ENCODE measurements at places on chromosomes 1 and 21.

DNA sequence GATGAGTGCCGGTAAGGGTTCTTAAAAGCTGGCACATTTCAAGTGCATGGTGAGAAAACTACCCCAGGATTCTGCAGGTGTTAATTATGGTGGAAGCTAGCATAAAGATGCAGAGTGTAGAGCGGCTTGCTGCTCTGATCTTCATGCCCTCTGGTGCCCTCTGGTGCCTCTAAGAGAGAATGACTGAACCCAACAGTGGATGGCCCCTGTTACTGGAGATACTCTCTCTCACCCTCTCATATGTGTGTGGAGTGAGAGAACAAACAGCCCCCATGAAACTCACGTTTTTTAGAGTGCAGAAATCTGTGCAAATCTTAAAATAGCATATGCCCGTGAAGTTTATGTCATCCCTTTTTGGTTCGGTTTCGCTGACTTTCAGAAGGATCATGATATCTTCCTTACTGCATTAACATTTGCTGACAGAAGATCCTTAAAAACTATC, 90.0 kb downstream of the GRIK1 start:
- DNase-seq: peak; percentile 15

DNA sequence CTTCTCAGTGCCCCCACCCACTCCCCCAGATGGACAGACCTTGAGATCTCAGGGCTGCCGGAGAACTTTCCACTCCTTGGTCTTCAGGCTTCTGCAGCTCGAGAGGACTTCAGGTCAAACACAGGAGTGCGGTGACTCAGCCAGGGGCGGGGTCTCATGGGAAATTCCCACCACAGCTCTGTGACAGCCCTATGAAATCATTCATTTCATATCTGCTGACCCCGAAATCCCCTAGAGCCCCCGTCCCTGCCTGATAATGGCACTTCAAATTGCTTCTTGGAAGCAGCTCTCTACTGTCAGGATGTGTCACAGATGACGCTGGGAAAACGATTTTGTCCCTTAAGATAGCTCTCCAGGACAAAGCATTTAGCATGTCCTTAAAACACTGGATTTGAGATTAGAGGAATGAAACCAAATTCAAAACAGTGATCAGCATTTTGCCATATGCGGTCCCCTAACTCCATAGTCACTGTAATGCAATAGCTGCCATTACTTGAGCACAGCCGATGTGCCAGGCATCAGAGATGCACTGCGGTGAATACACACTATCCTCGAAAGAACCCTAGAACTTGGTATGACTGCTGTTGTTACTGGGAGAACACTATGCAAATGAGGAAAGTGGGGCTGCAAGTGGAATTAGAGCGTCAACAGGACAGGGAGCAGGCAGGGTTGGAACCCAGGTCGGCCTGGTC, at the start of gene TNFRSF9:
Gene TNFRSF9, minus strand, starts transcription at position 95 of the 692 bp plus-strand sequence. CDS start 845 bp downstream, outside the sequence.
- peak; percentile 84 for DNase-seq

- no peak for DNase-seq
Observed at GRCh38 chr1:241635556-241636152, 4.5 kb downstream of the CHML start.

DNA sequence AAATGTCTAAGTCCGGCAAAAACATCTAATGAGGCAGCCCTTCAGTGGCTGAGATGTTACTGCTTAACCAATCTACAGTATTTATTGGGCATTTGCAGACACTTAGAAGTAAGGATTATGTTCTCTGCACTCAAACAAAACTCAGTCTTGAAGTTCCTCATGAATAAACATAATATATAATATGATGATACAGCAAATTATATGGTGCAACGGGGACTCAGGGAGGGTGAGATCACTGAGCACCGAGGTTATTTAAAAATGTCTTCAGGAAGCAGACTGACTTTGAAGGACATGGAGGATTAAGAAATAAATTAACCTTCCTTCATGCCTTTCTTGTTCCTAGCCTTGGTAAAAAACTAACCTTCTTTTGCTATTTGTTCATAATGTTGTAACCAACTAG, 27.9 kb downstream of the WDR64 start:
- no peak for DNase-seq

- no peak for DNase-seq
Observed at GRCh38 chr1:239630767-239631166, 244.4 kb downstream of the CHRM3 start.

DNA sequence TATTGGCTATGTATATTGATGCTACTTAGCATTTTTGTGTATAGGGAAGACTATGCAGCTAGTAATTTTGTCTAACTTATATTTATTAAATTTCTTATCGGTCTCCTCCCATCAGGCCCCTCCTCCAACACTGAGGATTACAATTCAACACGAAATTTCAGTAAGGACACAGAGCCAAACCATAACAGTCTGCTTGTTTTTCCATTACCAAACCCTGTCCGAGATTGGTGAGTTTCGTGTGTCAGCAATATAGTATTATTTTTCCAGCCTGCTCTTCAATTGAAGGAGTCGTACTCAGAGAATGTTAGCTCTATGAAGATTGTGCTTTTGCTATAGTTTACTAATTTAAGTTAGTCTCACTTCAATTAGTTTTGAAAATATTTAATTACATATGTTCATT, 1495.3 kb downstream of the MRPL39 start:
- DNase-seq: no peak

- no peak for DNase-seq
Observed at GRCh38 chr1:23168079-23168444, 594 bp downstream of the LUZP1 start.

DNA sequence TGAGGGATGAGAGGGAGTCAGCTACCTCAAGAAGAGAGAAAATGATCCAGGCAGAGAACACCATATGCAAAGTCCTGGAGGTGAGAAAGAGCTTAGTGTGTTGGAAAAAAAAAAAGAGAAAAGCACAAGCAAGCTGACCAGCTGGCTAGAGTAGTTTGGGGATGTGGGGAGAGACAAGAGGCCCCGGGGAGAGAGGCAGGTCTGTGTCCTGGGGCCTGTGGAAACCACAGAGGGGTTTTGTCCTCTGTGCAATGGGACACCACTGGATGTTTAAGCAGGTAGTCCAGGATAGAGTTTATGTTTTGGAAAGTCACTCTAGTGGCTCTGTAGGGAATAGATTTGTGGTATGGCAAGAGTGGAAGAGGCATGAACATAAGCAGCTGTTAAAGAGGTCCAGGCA, 14.4 kb upstream of the CHI3L1 start:
- DNase-seq: no peak

GRCh38 chr1:31985430-31985829, 28.2 kb upstream of the KHDRBS1 start:
- no peak for DNase-seq

DNA sequence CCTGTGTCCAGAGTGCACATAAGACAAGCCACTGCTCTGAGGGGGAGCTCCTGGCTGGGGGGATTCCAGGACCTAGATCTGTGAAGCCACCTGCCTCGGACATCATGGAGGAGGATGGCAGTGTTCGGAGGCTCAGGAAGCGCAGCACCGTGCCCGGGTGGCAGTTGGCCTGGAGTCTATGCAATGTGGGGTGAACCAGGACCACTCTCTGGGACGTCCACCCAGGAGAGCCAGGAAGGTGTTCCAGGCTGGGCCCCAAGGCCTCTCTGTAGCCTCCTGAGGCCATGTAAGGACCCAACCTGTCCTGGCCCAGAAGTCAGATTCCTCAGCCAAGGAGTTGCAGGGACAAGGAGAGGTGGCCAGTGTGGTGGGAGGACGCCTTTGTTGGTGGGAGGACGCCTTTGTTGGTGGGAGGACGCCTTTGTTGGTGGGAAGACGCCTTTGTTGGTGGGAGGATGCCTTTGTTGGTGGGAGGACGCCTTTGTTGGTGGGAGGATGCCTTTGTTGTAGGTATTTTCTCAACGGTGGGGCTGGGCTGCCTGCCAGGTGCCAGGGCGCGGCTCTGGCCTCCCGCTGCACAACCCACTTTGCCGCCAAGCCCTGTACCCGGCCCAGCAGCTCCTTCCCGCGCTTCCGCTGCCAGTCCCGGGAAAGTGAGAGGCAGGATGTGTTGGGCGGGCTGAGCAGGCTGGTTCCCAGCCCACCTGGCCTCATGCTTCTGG, 30.6 kb upstream of the BMP8B start:
- no peak for DNase-seq

DNA sequence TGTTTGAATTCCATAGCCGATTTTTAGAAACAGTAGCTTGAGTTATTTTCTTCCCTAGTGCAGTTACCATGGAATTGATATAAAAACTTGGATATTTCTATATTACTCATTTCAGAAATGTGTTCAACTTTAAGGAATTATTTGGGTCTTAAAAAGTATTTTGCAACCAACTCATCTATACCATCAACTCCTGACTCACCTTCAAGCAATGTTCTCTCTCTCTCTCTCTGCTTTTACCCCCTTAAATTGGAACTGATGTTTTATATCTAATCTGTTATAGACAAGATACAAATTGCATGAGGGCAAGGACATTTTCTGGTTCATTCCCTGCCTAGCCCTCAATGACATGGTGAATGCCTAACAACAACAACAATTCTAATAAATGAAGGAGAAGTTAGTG, 214.7 kb upstream of the NRIP1 start:
- no peak for DNase-seq

DNA sequence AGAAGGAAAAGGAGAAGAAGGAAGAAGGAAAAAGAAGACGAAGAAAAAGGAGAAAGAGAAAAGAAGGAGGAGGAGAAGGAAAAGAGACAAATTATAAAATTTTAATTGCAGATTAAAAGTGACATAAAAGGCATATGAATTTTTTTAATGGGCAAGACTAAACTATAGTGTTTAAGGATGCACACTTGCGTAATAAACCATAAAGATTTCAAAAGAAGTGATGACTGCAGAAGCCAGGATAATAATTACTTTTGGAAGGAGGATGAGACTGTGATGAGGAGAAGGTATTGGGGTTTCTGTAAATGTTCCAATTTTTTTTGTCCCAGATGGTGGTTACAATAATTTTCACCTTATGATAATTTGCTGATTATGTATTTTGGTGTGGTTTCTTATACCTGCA, 243.1 kb upstream of the PKN2 start:
- no peak for DNase-seq

- DNase-seq: no peak
Observed at GRCh38 chr1:33372677-33373076, 51.8 kb upstream of the A3GALT2 start.

DNA sequence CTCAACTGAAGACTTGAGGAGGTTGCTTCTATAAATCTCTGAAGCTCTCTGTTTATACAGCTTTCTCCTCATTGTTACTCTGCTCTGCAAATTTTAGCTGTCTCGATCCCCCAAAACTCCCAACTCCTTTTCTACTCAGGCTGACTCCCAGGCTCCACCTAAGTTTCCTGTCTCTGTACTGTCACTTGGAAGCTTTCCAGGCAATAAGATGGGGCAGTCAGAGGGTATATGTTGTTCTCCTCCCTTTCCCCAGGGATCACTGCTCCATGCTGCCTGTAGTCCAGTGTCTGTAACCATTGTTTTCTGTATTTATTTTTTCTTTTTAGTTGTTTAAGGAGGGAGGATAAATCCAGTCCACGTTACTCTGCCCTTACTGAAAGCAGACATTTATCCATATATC, 13.4 kb downstream of the TSNAX start:
- no peak for DNase-seq

Data from stimulated activated CD4-positive, alpha-beta T cell treated with anti-CD3 and anti-CD28 coated beads, Interleukin-12 subunit alpha, Interleukin-12 subunit beta, amount 100 ng/mL, for 24 hours (primary cell).